ENCODE measurements at places on chromosomes 16 and 17.

GRCh38 chr17:76539631-76540271 lies at the start of gene PRCD:
PRCD (plus strand) TSS chr17:76540044; CDS start chr17:76540142, 98 bp downstream.
- no peak for DNase-seq

- no peak for DNase-seq
Observed at GRCh38 chr16:53558710-53559109, 55.7 kb upstream of the AKTIP start.

GRCh38 chr17:59783221-59784047 lies 76.0 kb downstream of the VMP1 start:
- no peak for DNase-seq

DNA sequence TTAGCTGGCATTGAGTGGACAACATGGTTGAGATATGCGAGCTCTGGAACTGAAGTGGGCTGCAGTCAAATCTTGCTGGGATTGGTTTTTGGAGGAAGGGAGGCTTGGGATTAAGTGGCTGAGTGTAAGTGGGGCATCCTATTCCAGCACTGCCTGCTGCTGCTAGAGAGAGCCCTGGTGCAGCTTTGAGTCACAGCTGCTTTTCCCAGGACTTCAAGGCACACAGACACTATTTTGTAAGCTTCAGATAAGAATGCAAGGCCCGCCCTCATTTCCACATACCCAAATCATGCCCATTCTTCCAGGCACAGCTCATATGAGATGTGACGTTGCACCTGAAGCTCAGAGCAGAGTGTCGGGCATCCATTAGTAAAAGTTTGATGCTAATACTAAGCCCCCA lies 10.2 kb upstream of the MAF start:
- DNase-seq = no peak

GRCh38 chr16:11133344-11133943 lies 122.6 kb downstream of the SOCS1 start:
- DNase-seq = no peak

DNA sequence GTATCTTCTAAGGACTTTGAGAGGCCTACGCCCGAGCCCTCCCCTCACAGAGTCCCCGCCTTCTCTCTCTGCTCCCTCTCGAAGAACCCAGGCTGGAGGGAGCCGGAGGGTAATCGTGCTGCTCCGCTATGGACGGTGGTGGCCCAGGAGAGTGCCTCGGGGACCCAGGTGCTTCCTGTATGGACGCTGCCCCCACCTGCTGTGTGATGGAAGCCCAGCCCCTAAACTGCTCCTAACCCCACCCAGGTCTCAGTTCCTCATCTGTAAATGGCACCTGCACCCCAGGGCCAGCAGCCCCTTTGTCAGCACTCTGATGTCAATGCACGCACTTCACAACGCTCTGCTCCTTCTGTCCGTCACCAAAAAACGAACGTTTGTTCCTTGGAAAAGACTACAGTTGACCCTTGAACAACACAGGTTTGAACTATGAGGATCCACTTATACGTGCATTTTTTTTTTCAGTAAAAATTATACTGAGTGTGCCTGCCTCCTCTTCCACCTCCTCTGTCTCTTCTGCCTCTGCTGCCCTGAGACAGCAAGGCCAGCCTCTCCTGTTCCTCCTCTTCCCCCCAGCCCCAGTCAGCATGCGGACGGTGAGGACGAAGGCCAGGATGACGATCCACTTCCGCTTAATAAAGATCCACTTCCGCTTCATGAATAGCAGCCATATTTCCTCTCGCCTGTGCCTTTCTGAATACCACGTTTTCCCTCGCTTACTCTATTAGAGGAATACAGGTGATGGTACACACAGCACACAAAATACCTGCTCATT lies 118.3 kb downstream of the BANP start:
- peak; percentile 77 for DNase-seq

DNA sequence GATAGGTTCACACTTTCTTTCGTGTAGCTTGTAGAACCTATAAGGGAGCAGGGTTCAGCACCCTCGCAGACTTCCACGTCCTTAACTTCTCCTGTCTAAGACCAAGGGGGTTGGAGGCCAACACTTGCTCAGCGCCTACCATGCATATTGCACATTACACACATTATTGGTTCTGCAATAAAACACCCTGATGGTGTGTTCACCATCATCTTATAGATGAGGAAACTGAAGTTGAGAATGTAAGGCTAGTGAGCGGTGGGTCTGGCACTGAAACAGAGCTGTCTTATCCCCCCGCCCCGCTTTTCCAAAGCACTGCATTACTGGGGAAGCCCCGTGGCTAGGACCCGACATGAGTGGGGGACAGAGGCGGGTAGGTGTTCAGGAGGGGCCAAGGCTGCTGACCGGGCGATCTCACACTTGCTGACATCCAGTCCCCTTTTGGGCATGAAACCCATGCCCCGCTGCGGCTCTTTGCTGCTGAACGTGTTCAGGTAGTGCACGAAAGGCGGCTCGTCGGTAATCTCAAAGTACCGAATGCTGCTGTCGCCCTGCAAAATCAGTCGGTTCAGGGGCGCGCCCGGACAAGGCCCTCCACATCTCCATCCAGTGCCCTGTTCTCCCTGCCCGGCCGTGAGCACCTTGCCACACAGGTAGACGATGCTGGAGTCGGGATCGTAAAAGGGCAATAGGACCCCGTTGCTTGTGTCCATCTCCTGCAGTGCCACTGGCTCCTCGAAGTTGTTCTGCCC lies 6.2 kb downstream of the CORO6 start:
- no peak for DNase-seq

DNA sequence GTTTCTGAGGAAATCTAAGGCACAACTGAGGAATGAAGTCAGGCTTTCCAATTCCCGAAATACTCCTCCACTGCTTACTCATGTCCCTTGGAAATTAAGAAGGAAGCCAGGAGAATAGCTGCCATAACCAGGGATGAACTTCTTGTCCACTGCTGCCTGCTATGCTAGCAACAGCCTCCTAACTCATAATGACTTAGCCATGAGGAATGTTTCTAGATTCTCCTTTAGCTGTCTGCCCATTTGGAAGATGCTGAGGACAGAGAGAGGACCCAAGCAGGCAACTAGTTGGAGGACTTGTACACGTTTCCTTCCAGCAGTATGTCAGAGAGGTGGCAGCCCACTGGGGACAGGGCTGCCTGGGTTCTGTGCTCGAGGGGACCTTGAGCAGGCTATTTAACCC lies 939 bp upstream of the CCL2 start:
- no peak for DNase-seq

GRCh38 chr17:1947229-1947742 lies 77.8 kb downstream of the RTN4RL1 start:
- no peak for DNase-seq

GRCh38 chr16:15775663-15776304 lies 81.0 kb downstream of the MYH11 start:
- no peak for DNase-seq
